ENCODE measurements at places on chromosomes 12 and 14.

DNA sequence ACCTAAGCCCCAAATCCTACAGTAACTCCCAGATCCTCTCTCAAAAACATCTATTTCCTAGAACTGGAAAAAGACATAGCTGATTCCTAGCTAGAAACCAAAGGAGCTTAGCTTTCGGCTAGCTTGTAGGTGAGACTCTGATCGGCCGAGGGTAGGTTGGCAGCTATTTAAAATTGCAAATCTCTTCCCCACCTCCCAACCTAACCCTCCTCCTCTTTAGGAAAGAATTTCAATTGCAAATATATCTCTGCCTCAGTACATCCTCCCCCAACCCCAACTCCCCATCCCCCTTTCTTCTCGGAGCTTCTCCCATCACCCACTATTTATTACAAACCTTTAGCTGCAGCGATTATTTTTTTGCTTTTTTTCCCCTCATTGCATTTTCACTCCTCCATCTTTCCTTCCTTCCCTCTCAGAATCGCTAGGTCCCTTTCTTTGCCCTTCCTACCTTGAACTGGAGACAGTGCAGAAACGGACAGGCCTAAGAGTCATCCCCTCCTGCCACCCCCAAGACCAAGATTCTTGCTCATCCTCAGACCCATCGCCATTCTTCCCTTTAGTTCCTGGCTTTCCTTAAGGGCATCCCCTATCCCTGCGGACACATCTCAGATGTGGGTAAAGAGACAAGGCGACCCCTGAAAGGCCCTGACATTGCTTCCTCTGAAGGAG lies 13.4 kb downstream of the ZFHX2 start:
- no peak for DNase-seq

GRCh38 chr14:24070285-24071143 lies 848 bp upstream of the CPNE6 start:
- no peak for DNase-seq

- DNase-seq, result no peak
These were observed 69.7 kb downstream of the TTC9 start for GRCh38 chr14:70711451-70711850.

GRCh38 chr12:71029302-71029701 lies 108.8 kb upstream of the PTPRR start:
- DNase-seq, result no peak

DNA sequence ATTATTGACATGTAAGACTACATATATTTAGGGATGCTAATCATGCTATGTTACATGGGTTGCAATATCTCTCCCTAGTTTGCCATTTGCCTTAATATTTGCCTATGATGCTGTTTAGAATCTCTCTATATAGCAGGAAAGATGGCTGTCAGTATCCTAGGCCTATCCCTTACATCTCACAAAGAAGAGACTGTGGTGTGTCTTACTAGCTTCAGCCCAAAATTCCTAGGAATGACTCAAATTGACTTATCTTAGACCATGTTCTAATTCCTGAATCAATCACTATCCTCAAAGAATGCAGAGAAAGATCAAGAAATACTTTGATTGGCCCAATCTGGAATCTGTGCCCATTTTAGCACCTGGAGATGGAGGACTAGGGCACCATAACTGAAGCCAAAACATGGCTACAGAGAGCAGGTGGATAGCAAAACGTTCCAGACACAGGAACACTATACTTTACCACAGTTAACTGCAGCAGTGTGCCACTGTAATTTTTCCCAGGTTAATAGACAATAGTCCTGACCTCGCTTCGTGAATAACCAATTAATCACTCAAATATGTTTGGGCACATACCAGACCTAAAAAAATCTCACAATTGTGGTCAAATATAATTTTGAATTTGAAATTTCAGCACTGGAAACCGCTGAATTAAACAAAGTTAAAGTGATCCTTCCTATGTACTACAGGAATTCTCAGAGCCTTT lies 32.7 kb upstream of the GLIPR1 start:
- DNase-seq, result no peak

GRCh38 chr12:53062011-53062961 lies 12.4 kb downstream of the TNS2 start:
- DNase-seq, result peak; percentile 4

GRCh38 chr12:12488296-12488695 lies 74.4 kb downstream of the DUSP16 start:
- DNase-seq, result peak; percentile 11

DNA sequence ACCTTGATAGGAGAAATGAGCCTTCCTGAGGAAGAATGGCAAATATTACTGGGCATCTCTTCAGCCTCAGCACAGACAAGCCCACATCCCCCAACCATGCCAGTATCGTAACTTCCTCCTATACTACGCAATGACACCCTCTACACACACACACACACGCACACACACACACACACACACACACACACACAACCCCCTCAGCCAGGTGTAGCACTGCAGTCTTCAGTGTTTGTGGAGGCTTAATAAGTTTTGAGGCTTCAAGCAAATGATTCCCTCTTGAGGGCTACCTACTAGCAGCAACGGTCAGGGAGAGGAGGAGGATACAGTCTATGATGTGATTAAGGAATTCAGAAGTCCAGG lies 1.6 kb downstream of the DGKA start:
- peak; percentile 38 for DNase-seq

- DNase-seq, result no peak
These were observed 5.1 kb downstream of the PRKAG1 start for GRCh38 chr12:49013428-49013827.

- no peak for DNase-seq
These were observed 18.2 kb upstream of the RD3L start for GRCh38 chr14:103960457-103961055.

DNA sequence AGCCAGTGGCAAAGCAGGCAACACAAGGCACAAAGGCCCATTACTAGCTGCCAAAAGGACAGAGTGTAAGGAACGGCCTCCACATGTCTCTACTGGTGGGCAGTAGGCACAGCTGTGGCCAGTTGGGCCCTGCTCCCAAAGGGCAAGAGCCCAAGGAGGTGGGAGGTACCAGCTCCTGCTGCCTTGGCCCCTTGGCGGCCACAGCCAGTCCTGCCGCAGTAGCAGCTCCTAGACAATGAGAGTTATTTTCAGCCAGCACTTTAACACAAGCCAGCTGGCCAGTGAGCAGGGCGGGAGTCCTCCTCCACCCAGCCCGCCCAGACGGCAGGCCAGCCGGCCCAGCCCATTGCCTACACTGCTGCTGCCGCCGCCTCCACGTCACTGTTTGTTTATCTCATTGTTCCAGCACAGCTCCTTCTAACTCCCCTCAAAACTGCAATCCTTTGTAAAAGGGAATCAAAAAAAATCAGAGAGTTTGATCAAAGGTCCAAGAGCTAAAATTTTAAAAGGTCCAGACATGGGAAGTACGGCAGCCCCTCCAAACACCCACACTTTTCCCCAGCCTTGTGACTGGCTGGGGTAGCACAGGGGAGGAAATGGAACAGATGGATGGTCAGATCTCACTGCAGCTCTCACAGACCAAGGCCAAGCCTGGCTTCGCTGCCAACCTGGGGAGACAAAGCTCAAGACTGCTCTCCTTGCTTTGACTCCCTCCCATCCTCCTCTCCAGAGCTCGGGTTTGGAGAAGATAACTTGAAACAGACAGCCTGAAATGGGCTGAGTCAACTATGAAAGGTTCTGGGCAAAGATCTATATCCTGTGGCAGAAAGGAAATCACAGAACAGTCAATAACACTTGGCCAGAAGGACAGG lies 33.5 kb downstream of the FMNL3 start:
- DNase-seq, result peak; percentile 97

DNA sequence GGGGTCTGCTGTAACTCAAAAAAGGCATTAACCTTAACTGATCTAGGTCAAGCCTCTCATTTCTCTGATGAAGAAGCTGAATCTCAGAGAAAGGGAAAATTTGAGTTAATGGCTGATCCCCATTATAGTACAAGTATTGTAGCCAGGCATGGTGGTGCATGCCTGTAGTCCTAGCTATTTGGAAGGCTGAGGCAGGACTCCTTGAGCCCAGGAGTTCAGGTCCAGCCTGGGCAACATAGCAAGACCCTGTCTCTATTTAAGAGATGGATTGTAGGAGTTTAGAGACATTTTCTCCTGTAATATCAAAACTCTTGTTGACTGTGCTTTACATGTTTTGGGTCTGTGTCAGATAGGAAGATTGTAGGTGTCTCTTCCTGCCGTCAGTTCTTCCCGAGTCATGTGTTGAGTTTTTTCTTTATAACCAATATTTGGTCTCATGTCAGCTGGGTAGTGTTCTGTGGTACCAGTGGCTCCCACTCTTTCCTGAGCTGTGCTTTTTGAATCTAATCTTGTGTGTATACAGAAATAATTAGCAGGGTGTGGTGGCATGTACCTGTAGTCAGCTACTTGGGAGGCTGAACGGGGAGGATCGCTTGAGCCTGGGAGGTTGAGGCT lies 8.6 kb downstream of the COPZ1 start:
- DNase-seq, result no peak

GRCh38 chr12:51198568-51199365 lies 19.1 kb downstream of the POU6F1 start:
- DNase-seq, result no peak

GRCh38 chr12:112506513-112507166 lies 87.9 kb downstream of the PTPN11 start:
- no peak for DNase-seq

DNA sequence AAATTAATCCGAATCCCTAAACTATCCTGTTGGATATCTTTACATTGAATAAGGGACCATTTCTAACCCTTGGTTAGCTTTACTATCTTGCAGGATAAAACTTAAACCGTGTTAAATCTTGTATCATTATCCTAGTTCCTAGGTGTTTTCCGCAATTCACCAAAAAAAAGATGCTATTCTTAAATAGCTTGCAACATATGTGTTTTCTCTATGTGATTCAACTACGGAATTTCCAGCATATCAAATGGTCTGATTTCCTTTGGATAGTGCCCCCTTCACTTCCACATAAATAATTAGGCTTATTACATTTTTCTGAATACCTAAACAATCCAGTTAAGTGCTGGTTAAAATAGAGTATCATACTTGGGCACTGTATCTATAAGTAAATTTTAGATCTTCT lies 130.3 kb downstream of the ITPR2 start:
- no peak for DNase-seq

DNA sequence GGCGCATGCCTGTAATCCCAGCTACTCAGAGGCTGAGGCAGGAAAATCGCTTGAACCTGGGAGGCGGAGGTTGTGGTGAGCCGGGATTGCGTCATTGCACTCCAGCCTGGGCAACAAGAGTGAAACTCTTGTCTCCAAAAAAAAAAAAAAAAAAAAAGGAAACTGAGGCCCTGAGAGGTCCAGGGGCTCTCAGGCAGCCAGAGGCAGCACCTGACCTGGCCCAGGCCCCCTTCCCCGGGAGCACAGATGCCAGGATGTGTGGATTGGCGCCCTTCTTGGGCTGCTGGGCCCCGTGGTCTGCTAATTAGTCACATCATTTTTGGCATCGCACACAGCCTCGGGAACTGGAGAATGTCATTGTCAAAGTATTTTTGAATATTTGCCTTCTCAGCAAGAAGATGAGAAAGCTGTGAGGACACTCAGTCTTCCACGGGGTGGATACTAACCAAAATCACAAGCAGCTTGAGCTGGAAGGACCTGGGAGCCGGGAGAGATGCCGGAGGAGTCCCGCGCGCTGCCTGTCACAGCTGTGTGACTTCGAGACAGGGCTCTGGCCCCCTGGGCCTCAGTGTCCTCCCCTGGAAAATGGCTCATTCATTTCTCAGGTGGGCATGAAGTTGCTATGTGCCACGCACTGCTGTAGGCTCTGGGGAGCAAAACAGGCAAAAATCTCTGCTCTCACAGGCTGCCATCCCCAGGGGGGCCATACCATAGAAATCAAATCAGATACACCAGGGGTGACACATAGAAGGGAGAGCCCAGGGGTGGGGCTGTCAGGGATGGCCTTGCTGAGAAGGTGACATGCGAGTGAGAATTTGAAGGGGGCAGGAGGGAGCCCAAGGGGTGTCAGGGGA lies 12.5 kb upstream of the RCOR1 start:
- peak; percentile 66 for DNase-seq

DNA sequence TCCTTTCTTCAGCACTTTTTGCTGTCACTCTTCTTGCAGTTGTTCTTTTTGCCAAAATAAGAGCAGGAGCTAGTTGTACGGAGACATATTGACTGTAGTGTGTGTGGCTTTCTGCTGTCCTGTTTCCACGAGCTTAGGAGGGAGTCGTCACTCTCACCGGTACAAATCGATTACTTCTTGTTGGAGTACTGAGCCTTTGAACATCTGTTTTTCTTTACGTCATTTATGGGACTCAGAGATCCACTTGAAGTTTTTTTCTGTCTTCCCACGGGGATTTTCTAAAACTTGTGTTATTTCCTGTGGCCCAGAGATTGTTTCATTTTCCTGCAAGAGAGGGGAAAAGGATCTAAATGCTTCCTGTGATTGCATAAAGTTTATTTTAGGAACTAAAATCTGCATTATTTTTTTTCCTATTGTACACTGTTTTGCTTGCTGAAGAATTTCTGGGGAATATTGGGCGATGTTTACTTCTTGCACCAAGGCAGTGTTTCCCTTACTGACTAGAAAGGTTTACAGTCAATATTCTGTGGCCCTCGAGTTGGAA lies 199.8 kb upstream of the ARHGAP5 start:
- DNase-seq, result no peak

DNA sequence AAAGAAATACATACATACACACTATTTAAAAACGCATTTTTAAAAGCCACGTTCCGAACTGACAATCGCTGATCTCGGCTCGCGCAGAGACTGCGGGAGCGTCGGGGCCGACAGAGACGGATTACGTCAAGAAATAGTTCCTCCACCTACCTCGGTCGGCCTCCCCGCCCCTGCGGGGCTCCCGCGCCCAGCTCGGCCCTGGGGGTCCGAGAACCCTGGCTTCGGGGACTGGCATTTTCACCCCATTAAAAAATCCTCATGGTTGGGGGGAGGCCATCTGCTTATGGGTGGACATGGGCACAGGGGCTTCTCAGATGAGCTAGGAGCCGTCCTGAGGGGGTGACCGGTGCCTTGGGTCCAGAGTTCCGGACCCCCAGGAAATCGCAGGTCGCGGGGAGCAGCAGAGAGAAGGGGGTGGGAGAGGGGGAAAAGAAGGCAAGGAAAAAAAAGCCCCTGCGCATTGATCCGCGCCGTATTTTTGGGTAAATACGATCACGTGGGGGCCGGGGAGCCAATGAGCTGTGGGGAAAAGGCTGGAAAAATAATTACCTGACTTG lies 324 bp upstream of the HOXC9 start:
- no peak for DNase-seq

DNA sequence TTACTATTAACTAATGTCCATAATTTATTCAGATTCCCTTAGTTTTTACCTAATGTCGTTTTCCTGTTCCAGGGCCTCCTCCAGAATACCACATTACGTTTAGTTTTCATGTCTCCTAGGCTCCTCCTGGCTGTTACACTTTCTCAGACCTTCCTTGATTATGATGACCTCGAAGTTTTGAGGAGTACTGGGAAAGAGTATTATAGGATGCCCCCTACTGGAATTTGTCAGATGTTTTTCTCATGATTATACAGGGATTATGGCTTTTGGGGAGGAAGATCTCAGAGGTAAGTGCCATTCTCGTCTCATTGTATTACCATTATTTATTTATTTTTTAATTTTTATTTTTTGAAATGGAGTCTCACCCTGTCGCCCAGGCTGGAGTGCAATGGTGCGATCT lies 17.7 kb upstream of the C1S start:
- no peak for DNase-seq

Measured in astrocyte of the hippocampus (primary cell).